ENCODE measurements at places on chromosomes 5 and 9.

DNA sequence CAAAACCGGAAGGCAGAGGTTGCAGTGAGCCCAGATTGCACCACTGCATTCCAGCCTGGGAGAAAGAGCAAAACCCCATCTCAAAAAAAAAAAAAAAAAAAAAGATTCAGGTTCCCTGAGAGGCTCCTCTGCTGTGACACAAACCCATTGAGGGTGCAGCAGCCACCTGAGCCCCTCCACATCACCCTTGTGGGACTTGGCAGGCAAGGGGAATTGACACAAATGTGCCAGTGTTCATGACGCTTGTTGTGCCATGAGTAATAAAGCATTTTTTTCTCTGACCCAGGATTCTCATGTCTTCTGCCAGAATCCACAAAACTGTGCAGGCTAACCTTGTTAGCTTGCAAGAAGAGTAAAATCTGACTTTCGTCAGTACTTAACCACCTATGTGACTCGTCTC is 149.6 kb downstream of the TTC39B start:
- DNase-seq: no peak

DNA sequence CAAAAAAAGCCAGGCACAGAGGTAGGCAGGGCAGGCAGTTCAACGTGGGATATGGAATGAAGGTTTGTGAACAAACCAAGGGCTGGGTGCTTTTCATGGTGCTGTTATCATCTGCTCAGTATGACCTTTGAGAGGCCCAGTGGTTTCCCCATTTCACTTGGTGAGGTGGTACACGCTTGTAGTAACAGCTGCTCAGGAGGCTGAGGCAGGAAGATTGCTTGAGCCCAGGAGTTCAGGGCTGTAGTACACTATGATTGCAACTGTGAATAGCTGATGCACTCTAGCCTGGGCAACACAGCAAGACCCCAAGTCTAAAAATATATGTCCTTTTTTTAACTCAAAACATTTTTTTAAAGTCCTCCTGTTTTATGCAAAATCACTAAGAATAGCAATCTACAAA is 174.8 kb downstream of the ENC1 start:
- no peak for DNase-seq

GRCh38 chr5:522899-523440 is 1.3 kb downstream of the SLC9A3 start:
- DNase-seq: no peak

DNA sequence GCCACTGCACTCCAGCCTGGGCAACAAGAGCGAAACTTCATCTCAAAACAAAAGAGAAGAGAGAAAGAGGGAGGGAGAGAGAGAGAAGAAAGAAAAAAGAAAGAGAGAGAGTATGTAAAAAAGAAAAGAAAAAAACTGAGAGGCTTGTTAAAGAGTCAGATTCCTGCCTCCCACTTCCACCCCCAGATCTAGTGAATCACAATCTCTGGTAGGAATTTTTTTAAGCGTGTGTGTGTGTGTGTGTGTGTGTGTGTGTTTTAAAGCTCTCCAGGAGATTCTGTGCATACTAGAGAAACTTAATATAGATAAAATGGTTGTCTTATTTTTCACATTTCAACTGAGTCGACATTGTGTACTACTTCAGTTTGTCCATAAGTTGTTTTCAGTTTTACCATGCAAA is 32.0 kb downstream of the SAR1B start:
- no peak for DNase-seq

- no peak for DNase-seq
Observed at GRCh38 chr5:169185626-169186025, 115.3 kb downstream of the SLIT3 start.

DNA sequence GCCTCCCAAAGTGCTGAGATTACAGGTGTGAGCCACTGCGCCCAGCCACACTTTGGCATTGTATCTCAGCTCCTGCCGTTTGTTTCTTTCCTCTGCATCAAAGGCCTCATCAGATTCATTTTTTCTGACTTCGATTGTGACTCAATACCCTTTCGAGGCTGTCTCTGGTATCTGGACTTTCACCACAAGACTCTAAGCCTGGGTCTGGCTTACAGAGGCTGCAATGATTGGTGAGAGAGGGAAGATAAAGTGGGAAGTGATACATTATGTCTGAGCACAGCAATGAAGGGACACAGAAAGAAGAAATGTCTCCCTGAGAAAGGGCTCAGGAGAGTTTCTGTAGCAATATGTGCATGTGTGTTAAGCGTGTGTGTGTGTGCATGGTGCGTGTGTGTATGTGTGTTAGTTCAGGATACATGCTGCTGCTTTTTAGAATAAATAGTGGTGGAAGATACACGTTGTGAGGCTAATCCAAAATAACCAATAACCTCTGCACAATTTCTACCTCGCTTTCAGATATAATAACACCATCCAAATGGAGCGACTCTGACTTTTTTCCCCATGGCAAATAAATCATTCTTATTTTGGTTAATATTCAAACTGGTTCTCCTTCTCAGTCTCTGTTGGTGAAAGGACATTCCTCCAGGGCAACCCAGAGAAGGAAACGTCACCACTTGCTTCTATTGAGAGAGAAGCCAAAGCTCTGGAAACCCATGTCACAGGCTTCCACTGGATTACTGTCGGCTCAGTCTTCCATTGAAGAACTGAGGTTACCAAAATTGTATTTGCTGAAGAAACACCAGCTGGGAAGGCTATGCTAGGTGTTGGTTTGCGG is 8.1 kb upstream of the DAB2 start:
- no peak for DNase-seq

DNA sequence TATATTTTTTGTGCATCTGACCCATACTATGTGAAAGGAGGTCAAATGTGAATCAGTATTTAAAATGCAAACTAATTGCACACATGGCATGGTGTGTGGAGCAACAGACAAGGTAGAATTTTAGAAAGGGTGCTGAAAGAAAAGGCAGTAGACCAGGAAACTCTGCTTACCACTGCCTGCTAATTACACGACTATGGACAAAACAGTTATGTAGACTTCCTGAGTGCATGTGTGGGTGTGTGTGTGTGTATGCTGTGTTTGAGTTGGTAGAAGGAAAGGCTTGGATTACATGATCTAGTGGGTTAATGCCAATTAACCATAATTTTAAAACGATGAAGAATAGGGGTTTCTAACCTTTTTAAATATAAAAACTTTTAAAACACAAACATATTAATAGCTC is 349.9 kb downstream of the SH3GL2 start:
- no peak for DNase-seq
